ENCODE measurements at places on chromosomes 4 and X.

- DNase-seq, result no peak
Measured at GRCh38 chrX:20347481-20347880, 80.8 kb upstream of the RPS6KA3 start.

GRCh38 chr4:1996866-1997611 lies 11.7 kb downstream of the NELFA start:
- no peak for DNase-seq

DNA sequence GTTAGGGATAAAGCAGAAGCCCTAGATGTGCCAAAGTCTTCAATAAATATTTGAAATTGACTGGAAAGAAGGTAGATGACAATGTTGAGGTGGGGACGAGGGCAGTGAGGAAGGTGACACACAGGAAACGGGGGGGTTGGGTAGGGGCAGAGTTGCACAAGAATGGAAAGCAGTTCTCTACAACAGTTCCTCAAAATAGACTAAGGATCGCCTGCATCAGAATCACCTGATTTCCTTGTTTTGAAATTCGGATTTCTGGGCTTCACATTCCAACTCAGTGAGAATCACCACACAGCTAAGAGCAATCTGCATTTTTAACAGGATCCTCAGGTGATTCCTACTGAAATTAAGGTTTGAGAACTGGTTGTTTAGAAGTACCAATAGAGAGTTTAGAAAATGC lies 70.6 kb downstream of the ARFIP1 start:
- no peak for DNase-seq

- no peak for DNase-seq
Measured at GRCh38 chrX:13153796-13154195, 109.4 kb upstream of the FAM9C start.

GRCh38 chr4:183348706-183349659 lies 26.8 kb upstream of the CLDN24 start:
- DNase-seq, result no peak

- no peak for DNase-seq
Measured at GRCh38 chr4:161364681-161365080, 799.1 kb downstream of the FSTL5 start.

DNA sequence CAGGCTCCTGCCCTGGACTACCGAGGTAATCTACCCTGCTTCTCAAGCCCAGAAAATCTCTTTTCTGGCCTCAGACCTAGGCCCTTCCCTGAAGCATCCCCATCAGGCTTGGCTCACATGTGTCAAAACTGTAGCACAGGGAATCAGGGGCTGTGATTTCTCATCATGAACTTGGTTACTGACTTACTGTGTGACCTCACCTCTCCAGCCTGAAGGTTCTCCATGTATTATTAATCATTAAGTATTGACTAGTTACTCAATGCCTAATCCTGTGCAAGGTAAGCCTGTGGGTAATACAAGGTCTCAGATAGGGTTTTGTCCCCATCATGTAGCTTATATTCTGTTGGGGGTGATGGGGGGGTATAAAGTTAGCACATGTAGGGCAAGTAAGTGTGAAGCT lies 6.8 kb downstream of the SRPX2 start:
- no peak for DNase-seq

GRCh38 chr4:115234405-115235093 lies 121.1 kb upstream of the NDST4 start:
- DNase-seq, result no peak

DNA sequence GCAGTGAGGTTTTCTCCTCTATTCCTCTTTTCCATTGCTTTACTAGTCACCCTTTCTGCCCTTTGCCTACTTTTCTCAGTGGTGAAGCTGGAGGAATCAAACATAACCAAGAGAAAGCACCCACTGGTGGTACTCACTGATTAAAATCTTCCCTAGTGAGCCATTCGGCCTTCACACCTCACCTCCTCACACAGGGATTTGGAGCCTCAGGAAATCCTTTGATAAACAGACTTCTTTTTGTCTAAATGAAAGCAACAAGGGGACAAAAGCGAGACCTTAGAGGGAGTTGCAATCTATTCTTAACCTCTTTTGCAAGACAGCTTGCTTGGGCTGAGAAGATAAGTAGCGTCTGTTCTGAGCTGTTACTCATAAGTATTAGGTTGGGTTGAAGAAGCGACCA lies 572.6 kb downstream of the ZNF674 start:
- no peak for DNase-seq

DNA sequence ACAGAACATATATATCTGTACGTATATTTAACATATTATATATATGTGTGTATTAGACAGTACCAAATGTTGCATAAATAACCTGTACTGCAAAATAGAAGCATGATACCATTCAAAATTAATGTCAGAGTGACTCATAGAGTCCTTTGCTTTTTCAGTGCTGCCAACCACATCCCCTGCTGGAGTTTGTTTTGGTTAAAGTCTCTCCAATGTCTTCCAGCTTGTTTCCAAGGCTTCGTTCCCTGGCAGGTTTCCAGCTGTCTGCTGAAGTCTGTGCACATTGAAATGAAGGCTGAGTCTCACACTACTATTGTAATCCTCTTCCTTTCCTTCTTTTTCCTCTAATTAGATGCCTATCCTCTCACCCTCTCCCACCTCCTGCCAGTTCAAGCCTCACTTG lies 14.9 kb downstream of the NRK start:
- DNase-seq, result no peak

- DNase-seq, result no peak
Measured at GRCh38 chrX:3738509-3738908, 25.1 kb upstream of the PRKX start.

DNA sequence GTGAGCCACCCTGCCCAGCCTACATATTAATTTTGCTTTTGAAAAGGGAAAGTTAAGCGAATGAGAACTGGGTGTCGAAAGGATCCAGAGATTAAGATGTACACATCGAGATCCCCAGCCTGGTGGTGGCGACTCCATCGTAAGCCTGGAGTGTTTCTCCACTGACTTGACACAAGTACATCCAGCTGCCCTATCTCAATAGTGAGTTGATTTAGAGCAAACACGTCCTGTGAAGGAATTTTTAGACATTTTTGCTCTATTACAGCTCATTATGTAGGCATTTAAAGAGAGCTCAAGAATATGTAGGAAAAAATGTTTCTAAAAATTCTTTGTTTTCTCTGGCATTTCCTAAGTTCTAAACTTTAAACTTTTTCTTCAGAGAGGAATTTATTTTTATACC lies 11.7 kb upstream of the CLDN34 start:
- no peak for DNase-seq

DNA sequence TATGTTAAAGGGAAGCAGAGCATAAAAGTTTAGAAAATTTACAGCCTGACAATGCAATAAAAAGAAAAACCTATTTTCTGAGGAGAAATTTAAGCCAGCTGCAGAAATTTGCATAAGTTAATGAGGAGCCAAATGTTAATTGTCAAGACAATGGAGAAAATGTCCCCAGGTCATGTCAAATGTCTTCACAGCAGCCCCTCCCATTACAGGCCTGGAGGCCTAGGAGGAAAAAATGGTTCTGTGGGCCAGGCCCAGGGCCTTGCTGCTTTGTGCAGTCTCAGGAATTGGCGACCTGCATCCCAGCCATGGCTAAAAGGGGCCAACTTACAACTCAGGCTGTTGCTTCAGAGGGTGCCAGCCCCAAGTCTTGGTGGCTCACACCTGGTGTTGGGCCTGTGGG lies 275.4 kb upstream of the RPS6KA3 start:
- no peak for DNase-seq

- DNase-seq, result no peak
Measured at GRCh38 chr4:183830438-183830985, 74.6 kb upstream of the STOX2 start.

GRCh38 chr4:166680796-166681195 lies 553.5 kb downstream of the SPOCK3 start:
- DNase-seq, result no peak

- DNase-seq, result no peak
Measured at GRCh38 chr4:126123611-126124325, 809.0 kb downstream of the FAT4 start.

DNA sequence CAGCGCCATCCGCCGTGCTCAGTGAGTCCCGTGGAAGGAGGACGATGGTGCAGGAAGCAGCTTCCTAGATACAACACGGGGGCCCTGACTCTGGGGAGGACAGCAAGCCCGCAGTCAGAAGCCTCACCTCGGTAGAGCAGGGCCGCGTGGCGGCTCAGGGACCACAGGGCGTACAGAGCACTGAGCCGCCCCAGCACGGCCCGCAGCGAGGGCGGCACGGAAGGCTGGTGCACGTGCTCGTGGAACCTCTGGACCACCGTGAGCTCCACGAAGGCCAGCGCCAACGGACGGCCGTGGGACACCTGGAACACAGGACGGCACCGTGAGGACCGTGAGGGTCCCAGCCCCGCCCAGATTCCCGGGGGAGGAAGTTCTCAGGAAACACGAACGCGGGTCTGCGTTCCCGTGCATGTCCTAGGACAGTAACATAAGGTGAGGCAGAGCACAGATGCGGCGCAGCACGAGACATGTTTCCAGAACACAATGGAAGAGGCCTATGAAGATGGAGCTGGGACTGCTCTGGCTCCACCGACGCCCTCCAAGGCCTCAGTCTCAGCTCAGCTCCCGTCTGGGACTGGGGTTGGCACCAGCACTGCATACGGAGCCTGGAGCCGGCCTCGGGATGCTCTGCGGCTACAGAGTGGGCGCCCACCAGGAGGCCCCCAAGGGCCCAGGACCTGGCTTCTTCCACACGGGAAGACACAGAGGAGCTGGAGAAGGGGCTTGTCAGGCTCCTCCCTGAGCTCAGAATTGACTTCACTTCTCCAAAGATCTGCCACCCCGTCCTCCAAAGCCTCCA lies 65.5 kb downstream of the ACOX3 start:
- no peak for DNase-seq

GRCh38 chrX:84415140-84415539 lies 87.1 kb downstream of the HDX start:
- no peak for DNase-seq

DNA sequence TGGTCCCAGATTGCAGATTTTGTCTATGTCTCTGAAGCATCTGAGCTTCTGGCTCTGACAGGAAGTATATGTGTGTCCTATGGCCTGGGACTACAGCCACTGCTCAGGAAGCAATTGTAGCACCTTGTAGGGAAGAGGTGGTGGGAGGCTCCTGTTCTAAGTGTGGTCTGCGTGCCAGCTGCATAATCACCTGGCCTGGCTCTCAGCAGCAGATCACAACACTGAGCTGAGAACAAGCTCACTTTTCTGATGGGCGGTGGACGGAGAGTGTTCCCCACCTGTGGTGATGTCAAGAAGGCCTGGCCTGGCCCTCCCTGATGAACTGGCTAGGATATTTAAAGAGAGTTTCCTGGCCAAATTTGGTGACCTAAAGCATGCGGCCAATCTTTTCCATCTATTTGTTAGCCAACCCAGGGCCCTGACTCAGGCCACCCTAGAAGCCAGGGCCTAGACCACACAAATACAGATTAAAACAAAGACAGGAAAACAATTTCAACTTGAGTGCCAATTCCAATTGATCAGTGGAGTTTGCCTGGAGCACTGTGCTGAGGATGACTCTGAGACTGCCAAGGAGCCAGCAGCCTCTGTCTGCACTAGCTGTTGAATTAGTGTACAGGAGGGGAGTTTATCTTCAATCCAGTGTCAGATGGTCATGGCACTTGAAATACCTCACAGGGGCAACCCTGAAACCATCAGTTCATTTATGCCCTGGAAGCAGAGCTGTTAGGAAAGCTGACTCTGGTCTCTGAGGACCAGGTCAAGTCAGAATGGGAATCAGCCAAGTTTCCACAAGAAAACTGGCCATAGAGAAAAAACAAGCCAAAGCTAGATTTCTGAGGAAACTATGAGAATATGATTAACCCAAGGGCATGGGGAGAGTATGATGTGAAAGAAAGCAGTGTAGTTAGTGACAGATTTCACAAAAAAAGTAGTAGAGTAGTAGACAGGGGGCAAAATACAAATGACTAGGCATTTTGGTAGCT lies 47.4 kb downstream of the PRDM5 start:
- DNase-seq, result no peak

All from vagina (tissue), 2 donors.